ENCODE measurements at places on chromosomes 3 and 15.

- DNase-seq: no peak
Measured at GRCh38 chr3:160169139-160169976, 55.9 kb upstream of the C3orf80 start.

GRCh38 chr3:71101014-71101413, 482.5 kb downstream of the FOXP1 start:
- DNase-seq: no peak

DNA sequence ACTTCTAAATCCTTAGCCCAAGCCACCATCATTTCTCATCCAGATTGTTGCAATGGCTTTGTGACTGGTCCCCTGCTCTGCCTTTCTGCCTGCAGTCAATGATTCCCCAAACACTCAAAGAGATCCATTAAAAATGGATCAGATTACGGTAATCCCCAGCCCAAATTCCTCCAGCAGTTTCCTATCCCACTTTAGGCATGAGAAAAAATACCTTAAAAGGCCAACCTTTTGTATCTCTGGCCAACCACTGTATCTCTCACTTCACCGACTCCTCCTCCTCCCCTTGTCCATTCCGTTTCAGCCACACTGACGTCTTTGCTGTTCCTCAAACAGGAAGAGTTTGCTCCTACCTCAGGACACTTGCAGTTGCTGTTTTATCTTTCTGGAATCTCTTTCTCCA, 20.9 kb upstream of the IL1RAP start:
- DNase-seq: no peak

DNA sequence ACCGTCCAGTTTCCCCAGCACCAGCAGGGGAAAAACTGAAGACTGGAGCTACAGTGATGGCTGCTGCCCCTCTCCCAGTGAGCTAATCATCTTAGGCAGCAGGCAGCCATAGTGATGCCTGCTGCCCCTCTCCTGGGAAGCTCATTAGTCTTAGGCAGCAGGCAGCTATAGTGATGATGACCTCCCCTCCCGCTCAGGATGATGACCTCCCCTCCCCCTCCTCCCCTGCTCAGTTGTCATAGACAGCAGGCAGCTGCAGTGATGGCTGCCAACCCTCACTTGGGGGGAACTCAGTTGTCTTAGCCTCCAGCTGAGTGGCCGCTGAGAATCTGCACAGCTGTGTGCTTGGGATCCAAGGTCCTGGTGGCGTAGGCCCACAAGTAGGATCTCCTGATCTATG, 80.9 kb upstream of the MANF start:
- DNase-seq: no peak

DNA sequence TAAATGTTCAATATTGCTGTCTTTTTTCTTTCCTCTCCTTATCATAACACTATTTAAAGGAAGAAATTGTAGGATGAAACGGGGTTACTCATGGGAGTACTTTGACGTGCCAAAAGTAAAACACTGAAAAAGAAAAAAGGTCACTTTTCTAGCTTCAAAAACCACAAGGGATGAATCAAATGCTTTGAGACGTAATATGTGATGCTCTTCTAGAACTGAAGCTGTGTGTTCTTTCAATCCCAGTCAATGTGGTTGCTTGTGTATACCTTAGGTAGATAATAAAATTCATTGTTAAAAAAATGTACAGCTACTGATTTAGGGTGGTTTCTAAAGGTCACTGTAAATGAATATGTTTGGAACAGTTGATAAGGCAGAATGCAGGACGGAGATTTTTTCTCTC, 538.8 kb upstream of the ZNF717 start:
- DNase-seq: no peak

DNA sequence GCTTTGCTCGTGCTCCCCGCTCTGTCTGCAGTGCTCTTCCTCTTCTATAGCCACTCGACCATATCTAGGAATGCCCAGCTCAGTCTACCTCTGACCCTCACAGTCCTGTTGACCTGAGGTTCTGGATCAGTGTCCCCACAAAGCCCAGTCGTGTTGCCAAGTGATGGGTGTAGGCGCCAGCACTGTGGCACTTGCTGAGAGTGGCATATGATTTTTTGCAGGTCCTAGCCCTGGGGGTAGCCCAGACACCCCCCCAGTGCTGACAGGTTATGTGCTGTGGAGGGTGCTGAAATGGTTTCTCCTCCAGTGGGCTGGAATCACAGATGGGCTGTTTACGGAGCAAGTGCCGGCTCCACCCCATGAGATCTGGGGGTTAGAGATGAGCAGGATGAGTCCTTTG, 32.5 kb downstream of the ACAD9 start:
- DNase-seq: no peak

GRCh38 chr3:179503640-179504039, 52.4 kb upstream of the GNB4 start:
- DNase-seq: no peak

DNA sequence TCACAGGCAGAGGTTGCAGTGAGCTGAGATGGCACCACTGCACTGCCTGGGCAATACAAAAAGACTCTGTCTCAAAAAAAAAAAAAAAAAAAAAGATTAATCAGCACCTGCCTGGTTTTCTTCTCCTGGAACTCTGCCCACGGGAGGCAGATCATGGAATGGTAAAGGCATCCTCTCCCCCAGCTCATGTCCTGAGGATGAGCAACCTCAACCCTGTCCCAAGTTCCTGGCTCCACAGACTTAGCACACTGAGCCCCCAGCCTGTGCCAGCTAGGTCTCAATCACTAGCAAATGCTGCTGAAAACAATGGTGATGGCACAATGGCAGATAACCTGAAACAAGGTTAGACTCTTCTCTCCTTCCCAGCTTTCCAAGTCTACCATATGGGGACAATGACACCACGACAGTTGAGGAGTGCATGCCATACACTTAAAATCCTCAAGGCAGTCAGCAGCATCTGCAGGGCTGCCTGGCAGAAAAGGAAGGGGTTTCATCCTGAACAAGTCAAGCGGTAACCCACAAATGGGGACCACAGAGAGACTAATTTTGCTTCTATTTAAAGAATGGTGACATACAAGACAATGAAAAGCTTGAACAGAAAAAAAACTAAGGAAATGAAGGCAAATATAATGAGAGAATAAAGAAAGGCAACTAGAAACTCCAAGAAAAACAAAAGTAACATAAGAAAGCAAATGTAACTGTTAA, 4.8 kb downstream of the CLN6 start:
- DNase-seq: no peak

DNA sequence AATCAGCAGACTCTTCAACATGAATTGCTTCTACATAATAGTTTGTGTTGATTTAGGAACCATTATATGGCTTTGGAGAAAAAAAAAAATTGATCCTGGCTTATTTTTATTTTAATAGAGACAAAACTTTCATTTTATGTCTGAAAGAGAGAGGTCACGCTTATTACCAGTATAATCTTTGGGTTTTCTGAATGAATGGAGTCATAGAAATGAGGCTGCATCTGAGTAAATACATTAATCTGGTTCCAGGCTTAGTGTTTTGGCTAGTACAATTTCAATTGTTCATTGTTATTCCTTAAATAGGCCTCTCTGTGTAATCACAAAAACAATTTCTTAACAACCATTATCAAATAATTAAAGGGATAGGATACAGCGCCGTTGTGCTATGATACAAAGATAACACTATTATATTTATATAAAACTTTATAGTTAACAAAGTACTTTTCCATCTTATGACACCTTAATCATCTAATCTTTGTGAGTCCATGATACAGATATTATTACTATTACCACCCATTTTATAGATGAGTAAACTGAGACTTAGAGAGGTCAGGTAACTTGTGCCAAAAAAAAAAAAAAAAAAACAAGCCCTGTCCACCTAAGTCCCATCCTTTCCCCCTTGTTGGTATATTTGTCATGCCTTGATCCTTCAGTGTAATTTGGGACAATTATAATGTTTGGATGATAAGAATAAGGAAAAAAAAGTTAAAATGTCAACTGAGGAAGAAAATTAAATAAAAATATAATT, 41.8 kb upstream of the GOLM2 start:
- DNase-seq: no peak

DNA sequence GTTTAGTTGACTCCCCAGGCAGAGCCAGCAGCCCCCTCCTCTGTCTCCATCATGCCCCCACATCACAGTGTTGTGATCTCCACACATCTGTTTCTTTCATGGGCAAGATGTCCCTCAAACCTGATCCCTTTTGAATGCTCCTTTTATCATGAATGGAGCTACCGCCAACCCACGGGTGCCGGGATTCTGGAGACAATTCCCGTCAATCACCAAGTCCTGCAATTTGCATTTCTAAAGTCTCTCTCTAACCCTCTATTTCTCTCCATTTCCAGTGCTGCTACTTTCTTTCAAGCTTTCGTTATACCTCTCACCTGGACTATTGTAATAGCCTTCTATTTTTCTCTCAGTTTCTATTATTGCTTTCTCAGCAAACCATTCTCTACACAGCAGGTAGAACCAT, 89.7 kb upstream of the CCNL1 start:
- no peak for DNase-seq

GRCh38 chr15:75213768-75214221, 12.1 kb downstream of the C15orf39 start:
- DNase-seq: no peak

DNA sequence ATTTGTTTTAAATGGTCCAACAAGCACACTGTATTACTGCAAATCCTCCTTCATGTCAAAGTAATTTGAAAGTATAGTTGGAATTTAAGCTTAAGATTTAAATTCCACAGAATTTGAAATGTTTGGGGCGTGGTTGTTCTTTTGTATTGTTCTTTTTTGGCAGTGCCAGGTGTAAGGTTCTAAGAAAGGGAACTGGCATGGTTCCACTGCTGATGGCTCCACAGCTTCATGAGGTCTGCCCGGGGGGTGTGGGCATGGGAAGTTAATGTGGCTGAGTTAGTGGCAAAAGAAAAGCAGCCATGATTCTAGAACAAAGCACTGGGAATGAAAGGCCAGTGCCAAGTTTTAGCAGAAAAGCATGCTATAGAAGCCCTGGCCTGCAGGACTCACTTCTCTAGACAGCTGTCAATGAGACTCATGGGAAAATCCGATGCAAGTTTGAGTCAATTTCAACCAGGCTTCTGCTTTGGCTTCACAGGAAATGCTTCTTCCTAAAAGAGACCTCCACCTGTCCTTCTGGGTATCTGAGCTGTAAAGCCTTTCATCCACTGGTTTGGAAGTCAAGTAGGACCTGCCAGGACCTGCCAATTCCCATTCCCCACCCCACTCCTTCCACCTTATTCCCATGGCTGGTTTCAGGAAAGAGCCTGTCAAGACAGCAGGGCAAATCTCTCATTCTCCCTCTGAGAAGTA, 18.9 kb downstream of the CDCP1 start:
- DNase-seq: no peak

DNA sequence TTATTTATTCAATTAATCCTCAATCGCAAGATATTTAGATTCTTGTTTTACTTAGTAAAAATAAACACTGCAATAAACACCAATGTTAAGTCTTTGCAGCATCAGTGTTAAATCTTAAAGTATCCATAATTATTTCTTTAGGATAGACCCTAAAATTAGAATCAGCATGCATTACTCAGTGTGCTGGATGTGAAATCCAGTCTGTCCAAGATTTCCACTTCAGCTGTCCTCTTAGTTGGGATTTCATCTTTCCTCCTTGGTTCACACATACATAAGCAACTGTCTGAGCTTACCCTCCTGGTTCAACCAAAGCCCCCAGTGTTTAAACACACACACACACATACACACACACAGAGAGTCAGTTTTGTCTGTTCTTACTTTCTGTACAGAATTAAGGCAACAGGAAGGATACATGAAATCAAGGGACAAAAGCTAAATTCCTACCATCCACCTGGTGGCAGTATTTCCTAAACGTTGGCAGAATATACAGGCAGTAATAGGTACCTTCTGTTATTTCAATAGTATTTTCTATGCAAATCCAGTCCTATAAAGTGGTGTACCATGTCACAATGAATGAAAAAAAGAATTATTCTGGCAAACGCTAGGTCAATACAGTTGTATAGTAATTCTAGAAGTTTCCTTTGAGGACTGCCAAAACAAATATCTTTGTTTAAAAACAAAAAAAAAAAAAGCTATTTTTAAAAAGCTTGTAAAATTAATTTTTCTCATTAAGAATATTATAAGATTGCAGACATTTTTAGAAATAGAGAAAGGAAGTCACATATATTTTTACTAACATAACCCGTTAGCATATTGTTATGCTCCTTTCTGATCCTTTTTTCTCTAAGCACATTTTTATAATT, 27.3 kb upstream of the DMXL2 start:
- peak; percentile 8 for DNase-seq

- DNase-seq: peak; percentile 73
Measured at GRCh38 chr15:40274350-40275274, 8.3 kb downstream of the ANKRD63 start.

- no peak for DNase-seq
Measured at GRCh38 chr15:89628806-89629715, 26.2 kb downstream of the KIF7 start.

DNA sequence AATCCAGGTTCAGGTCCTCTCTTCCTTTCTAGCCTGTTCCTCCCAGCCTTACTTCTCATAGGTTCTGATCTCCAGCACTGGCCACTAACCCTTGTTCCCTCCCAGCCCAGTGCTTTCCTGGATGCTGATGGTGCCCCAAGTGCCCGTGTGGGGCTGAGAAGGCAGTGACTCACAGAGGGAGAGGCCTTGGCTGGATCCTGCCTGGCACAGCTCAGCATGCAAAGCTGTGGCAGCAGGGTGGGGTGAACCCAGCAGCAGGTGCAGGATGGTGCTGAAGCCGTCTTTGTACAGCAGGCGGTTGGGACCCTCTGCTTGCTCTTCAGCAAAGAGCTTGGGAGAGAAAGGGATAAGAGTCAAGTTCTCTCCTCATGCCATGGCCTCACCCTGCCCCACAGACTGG, 7.6 kb downstream of the LPCAT4 start:
- DNase-seq: no peak

DNA sequence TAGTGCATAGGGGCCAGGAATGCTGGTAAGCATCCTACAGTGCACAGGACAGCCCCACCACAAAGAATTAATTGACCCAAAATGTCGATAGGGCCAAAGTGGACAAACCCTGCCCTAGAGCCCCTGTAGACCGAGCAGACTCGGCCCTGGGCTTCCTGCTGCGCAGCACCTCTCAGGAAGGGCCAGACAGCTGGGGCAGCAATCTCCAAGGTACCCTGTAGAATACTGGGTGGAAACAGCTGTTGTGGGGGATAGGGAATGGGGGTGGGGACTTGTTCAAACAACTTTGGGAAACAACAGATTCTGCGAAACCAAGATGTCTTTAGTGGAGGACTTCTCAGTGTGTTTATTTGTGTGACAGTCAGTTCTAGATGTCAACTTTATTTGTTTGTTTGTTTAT, 67.1 kb downstream of the MRPL46 start:
- DNase-seq: no peak

GRCh38 chr3:167559924-167560323, 86.1 kb upstream of the SERPINI2 start:
- DNase-seq: no peak

DNA sequence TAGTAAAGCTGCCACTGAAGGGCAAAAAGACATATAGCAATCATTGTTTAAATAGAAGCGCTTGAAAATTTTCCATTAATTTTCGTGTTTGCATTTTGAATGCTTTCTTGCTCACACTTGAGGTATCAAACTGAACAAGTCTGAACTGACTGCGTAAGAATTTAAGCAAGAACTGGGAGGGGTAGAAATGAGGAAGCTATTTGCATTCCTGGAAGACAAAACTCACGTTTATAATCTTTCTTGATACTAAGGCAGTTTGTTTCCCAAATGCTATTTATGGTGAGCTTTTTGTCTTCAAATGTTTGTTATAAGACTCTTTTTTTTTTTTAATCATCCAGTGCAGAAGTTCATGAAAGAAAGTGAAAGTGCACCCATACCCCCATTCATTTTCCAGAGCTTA, 499.8 kb upstream of the TPRG1 start:
- no peak for DNase-seq
